ENCODE measurements at places on chromosomes 3 and 15.
A peak's percentile ranks its signal among the peaks of the same experiment; 100 is the strongest.

GRCh38 chr3:48993834-48994233 is 3.8 kb downstream of the P4HTM start:
- no peak for DNase-seq

DNA sequence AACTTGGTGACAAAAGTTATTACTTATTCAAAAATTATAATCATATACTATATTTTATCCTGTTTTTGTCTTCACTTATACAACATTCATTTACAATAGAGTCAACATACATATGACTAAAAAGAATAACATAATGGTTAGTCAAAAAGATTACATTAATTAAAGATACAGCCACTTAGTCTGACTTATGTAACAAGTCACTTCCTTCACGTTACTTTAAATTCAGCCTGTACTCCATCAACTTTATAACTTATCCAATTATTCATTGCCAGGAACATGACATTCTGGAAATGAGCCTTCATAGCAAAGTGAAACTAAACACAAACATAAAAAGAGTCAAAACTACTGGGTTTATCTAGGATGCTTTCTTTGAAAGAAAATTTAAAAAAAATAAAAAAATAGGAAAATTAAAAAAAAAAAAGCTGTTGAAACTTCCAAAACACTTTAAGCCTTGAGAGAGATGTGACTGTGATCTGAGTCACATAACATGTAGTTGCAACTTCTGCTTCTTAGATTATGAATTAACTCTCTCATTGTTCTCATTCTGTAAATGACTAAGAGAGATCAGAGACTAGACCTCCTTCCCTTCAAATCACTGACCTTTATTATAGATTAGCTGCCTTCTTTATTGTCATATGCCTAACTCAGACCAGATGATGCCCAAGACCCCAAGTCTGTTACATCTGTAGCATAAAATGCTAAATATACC is 107.8 kb downstream of the MYRIP start:
- no peak for DNase-seq

GRCh38 chr15:60573936-60574335 is 95.0 kb upstream of the ICE2 start:
- no peak for DNase-seq

DNA sequence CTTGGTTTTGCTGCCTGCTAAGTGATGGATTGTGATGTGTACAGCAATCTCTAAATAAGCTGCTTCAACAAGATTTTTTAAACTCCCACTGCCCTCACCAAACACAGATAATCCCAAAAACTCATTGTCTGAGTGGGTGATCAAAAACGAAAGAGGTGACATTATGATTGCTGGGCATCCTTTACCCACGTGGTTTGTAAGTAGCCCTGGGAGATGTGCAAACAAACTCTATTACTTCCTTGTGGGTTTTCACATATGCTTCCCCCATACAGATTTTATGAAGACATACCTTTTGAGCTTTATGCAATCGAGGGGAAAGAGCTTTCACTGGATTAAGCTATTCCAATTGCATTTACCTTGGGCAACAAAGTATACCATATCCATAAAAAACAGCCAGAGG is 1000.4 kb downstream of the FHIT start:
- no peak for DNase-seq

GRCh38 chr3:171888466-171888865 is 45.3 kb downstream of the TMEM212 start:
- no peak for DNase-seq

GRCh38 chr15:30958219-30958618 is 33.2 kb downstream of the MTMR10 start:
- DNase-seq = no peak

DNA sequence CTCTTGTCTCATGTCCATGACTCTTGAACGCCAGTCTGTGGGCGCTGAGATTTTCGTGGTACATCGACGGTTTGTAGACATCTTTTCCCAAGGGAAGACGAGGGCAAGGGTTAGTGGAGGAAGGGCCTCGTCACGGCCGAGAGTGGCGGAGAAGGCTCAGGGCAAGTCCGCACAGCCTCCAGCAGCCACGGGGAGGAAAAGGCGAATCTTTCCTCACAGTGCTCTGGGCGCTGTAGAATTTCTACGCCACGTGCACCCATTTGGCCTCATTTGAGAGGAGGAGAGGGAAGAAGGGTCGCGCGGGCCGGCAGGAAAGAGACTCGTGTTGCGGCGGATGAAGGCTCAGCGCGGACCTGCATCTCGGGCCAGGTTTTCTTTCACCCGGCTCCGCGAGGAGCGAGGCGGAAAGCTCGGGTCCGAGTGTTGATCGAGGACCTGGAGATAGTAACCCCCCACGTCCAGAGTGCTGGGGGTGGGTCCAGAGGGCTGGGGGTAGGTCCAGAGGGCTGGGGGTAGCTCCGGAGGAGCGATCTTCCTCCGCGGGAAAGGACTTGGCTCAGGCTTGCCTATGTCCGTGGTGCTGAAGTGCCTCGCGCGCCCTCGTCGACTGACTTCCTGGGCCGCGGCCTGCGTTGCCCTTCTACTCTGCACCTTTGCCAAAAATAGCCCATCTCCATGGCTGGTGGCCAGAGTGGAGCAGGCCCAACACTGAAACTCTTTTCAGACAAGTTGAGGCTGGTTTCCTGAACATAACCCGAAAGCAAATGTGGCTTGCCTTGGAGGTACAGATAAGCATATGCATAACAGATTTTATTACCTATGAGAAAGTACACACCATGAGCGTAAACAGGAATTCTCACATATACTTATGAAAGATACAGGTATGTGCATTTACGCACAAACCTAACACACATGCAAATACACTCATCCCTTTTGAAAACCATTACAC is 1.1 kb downstream of the SLC35G2 start:
- peak; percentile 67 for DNase-seq

DNA sequence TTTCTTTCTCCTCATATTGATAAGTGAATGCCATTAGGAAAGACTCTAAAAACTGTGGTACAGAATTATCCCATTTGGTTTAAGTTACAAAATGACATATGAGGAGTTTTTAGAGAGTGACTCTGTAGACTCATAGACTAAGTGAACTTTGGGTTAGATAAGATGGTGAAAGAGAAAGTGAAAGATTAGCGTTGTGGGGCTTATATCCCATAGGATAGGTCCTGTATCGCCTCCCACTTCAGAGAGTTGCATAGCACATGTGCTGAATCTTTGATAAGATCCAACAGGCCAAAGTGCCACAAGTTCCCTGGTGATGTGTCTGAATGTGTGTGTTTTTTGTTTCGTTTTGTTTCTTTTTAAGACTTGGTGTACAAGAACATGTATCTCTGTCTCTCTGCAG is 666.9 kb downstream of the MECOM start:
- DNase-seq = peak; percentile 19

DNA sequence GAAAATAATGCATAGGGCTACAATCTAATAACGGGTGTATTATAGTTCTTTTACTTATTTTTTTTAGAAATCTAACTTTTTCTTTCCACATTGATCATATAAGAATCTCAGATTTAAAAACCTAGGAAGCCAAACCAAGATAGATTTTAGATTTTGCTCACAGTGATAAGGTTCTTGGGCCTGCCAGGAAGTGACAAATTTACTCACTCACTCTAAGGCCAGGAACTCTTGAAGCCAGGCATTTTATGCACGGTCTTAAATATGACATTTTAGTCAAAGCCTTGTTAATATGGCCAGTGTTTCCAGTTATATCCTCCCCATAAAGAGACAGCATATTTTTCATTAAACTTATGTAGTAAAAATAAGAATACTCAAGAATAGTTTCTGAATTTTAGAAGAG is 271.4 kb downstream of the SQOR start:
- DNase-seq = no peak

- no peak for DNase-seq
Observed at GRCh38 chr3:196604548-196604947, 34.9 kb upstream of the NRROS start.

GRCh38 chr3:12681943-12682390 is 18.1 kb upstream of the RAF1 start:
- DNase-seq = peak; percentile 70

DNA sequence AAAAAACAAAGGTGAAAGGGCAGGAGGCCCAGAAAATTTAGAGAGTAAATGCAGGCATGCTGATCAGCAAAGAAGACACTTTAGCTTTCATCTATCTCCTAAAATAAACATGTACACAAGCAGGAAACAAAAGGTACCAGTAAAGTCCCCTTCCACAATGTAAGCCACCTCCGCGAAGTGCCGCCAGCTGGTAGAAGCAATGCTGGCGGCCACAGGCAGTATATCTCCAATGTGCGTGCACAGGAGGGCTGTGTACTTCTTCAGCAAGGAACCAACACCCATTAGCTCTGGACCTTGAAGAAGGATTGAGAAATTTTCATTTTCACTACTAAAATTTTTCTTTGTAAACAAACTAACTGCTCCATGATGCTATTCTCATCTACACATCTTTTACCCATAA is 75.4 kb downstream of the HERC2 start:
- no peak for DNase-seq

GRCh38 chr15:33955945-33956344 is 12.4 kb upstream of the CHRM5 start:
- peak; percentile 87 for DNase-seq

DNA sequence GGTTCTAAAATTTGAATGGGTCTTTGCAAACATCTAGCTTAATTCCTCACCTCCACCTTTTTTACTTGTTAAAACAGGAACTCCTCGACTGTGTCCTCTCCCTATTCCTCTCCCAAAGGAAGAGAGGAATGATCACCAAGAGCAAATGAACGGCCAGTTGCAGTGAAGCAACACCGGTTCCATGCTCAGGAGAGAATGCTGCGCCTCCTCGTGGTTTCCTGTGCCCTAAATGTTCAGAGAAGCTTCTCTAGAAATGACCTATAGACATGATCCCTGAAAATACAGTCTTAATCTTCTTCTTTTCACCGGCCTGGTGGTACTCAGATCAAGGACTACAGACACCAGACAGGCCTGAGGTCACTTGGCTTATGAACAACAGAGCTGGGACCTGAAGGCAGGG is 65.1 kb upstream of the GUCA1C start:
- peak; percentile 1 for DNase-seq

- no peak for DNase-seq
Observed at GRCh38 chr3:126399756-126400155, 5.0 kb downstream of the CFAP100 start.

DNA sequence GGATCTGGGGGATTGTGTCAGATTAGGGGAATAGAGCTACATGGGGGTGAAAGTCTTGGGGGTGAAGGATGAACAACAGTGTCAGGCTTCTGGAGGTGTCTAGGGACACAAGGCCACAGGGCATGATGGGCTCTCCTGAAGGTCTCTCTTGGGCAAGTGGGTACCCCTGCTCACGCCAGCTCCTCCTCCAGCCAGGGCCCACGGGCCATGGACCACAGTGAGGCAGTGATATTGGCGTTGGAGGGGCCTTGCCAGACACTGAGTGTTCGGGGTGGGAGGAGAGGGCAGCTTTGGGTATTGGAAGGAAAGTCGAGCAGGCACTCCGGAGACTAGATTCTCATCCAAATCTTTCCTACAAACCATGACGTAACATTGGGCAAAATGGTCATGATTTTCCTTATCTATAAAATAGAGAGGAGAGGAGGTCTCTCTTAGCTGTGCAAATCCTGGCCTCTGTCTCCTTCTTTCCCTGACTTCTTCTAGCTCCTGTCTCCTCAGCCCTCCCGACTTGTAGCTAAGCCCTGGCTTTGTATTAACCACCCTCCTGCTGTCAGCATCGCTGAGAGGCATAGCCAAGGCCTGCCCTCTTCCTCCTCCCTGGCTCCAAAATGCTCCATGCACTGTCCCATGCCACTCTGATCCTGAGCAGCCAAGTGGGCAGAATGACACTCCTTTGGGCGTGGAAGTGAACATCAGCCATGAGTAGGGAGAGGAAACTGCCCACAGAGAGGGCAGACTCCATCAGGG is 24.0 kb upstream of the SRP14 start:
- no peak for DNase-seq

- no peak for DNase-seq
Observed at GRCh38 chr3:183213415-183214276, 39.4 kb upstream of the B3GNT5 start.

GRCh38 chr3:61855211-61855610 is 293.8 kb downstream of the PTPRG start:
- no peak for DNase-seq

GRCh38 chr3:143182866-143183664 is 63.5 kb downstream of the CHST2 start:
- no peak for DNase-seq

DNA sequence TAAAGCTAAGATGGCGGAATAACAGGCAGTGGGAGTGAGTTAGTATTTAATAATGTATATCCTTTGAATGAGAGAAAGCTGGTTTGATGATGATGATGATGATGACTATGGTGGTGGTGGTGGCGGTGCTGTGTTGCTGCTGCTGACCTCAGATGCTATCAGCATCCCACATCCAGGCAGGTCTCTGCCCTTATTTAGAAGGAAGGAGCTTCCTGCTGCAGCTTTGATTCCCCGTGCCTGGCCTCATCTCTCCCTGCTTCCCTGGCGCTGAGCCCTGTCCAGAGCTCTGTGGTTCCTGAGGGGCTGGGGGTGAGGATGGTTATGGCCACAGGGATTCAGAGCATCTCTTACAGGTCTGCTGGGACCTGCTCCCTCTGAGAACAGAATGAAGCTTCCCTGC is 73.1 kb downstream of the RAB11A start:
- DNase-seq = peak; percentile 6

DNA sequence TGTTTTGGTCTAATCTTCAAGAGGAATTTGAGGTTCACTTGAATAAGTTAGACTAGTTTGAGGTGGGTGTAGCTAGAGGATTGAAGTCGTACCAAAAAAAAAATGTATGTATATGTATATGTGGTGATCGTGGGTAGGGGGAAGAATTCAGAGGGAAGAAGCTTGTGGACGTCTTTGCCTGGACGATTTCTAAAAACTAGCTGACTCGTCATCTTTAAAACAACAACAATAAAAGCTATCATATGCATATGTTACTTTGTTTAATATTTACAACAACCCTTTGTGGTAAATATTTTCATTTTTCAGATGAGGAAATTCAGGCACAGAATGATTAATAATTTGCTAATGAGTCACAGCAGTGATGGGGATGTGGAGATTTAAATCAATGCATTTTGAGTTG is 18.1 kb downstream of the RNF111 start:
- DNase-seq = no peak

- DNase-seq = no peak
Observed at GRCh38 chr15:58608711-58609110, 140.8 kb downstream of the ADAM10 start.

DNA sequence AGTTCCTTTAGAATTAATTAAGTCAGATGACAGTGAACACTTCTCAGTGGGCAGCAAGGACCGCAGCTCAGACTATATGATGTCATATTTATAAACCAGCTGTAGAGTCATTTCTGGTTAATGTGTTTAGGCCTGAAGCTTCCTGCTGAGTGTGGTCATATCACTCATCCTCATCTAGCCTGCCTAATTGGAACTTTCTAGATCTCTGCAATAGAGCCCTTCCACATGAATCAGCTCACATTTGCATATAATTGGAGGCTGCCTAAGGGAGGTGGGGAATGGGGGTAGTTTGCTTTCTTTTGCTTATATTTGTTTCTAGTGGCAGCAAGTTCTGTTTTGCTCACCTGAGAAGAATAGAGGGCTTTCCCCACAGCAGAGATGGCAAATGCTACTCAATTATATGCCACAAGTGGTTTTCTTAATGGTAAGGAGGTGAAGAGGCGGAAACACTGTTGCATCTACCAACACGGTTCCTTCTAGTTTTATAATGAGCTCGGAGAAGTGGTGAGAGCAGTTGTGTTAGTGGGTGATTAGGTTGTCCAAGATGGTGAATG is 148.1 kb downstream of the KLHL25 start:
- DNase-seq = no peak

Data from hematopoietic multipotent progenitor cell treated with erythropoietin and hydrocortisone succinate and interleukin-3 and kit ligand, for 6 days (in vitro differentiated cells).